ENCODE measurements at places on chromosomes 7 and 10.
A peak's percentile ranks its signal among the peaks of the same experiment; 100 is the strongest.

DNA sequence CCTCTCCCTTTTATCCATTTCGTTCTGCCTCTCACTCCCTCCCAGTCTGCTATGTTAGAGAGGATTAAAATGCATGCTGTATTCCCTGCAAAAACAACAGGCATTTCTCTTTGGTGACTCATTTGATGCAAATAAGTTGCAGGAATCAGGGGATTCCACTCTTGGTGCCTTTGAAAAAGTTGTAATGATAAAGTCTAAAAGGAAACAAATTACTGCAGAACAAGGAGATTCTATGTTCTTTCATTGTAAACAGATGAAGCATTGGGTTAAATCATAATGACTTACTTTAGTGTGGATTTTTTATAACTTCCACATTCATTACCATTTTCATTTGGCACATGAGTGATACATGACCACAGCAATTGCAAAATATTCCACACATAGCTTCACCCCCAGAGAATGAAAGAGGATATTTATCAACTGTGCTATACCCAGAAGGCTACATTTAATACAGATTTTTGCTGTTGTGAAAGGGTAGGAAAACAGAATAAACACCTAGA lies 33.4 kb upstream of the ABLIM1 start:
- H3K4me1 ChIP-seq: peaks cover 8% of the 10 kb centered on the region
- H3K36me3 ChIP-seq: no peaks in the 10 kb centered on the region
- H3K4me3 ChIP-seq: no peak overlapping the region
- H3K27me3 ChIP-seq: peaks cover 2% of the 10 kb centered on the region
- DNase-seq: no peak

GRCh38 chr10:107423903-107424302 lies 259.4 kb upstream of the SORCS1 start:
- H3K36me3 ChIP-seq: no peaks in the 10 kb centered on the region
- H3K27me3 ChIP-seq: no peaks in the 10 kb centered on the region
- H3K27ac ChIP-seq: no peak overlapping the region
- no peak overlapping the region for H3K4me3 ChIP-seq
- H3K4me1 ChIP-seq: no peaks in the 10 kb centered on the region

GRCh38 chr10:69963835-69964710 lies 88.6 kb upstream of the MACROH2A2 start:
- DNase-seq: no peak
- H3K27ac ChIP-seq: no peak overlapping the region
- no peaks in the 10 kb centered on the region for H3K36me3 ChIP-seq
- no peak overlapping the region for H3K4me3 ChIP-seq
- no peaks in the 10 kb centered on the region for H3K27me3 ChIP-seq

DNA sequence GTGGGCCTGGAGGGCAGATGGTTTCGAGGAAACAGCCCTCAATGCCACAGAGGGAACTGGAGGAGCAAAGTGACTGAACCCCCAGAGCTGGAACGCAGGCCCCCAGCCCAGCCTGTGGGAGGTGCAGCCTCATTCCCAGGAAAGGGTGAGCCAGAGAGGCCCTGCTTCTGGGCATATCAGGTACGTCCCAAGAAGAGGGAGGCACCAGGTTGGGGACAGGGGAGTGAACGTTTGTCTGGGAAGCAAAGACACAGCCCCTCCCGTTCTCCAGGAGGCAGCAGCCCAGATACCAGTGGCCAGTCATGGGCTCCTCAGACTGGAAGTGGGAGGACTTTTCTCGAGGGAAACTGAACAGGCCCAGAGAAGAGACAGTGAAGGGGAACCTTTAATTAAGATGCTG lies 74.3 kb upstream of the RET start:
- H3K4me1 ChIP-seq: no peaks in the 10 kb centered on the region
- no peaks in the 10 kb centered on the region for H3K27me3 ChIP-seq
- H3K36me3 ChIP-seq: no peaks in the 10 kb centered on the region
- H3K27ac ChIP-seq: no peak overlapping the region

GRCh38 chr7:88218429-88218745 lies 1.5 kb downstream of the SRI start:
- peak overlapping the region; percentile 99 for H3K4me3 ChIP-seq
- peaks cover 29% of the 10 kb centered on the region for H3K36me3 ChIP-seq
- peaks cover 31% of the 10 kb centered on the region for H3K4me1 ChIP-seq
- no peak for DNase-seq
- peak overlapping the region; percentile 94 for H3K27ac ChIP-seq
- no peaks in the 10 kb centered on the region for H3K27me3 ChIP-seq

DNA sequence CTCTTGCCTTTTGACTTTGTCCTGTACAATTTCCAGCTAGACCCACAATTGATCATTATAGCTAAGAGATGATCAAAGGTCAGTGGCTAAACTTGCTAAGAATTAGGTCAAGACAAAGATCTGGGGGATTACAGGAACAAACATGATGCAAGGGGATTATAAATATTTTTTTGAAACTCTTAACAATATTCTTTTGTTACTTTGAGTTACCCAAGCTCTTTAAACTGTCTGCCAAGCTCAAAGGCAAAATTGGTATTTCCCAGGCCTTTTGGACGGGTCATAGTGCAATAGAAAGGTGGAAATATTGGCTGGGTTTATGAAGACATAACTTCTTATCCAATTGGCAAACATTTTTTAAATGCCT lies 23.4 kb downstream of the TBXAS1 start:
- H3K4me3 ChIP-seq: no peak overlapping the region
- H3K27me3 ChIP-seq: no peaks in the 10 kb centered on the region
- H3K36me3 ChIP-seq: no peaks in the 10 kb centered on the region
- H3K4me1 ChIP-seq: peaks cover 19% of the 10 kb centered on the region
- no peak overlapping the region for H3K27ac ChIP-seq

DNA sequence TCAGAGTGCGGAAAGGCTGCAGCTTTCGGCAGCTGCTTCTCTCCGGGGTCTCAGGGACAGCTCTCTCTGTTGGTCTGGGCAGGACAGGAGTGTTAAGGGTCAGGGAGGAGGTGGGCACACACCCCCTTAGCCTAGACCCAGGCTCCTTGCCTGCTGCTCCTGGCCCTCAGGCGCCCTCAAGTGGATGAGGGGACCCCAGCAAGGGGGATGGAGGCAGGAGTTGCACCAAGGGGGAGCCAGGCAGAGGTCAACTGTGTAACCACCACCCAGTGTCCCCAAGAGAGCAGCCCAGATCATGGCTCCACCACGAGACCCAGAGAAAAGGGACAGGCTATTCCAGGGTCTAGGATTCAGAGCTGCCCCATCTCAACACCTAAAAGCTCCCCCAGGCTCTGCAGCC lies 26.9 kb downstream of the SPOCK2 start:
- H3K36me3 ChIP-seq: peaks cover 19% of the 10 kb centered on the region
- H3K27ac ChIP-seq: peak overlapping the region; percentile 86

GRCh38 chr10:8967061-8967460 lies 912.6 kb downstream of the GATA3 start:
- H3K4me3 ChIP-seq: no peak overlapping the region
- no peak for DNase-seq
- peaks cover 7% of the 10 kb centered on the region for H3K4me1 ChIP-seq
- peaks cover 5% of the 10 kb centered on the region for H3K36me3 ChIP-seq
- no peaks in the 10 kb centered on the region for H3K27me3 ChIP-seq
- no peak overlapping the region for H3K27ac ChIP-seq

Data from activated naive CD8-positive, alpha-beta T cell treated with anti-CD3 and anti-CD28 coated beads for 36 hours (primary cell).